ENCODE measurements at places on chromosomes 1 and 21.

- peak; percentile 46 for DNase-seq
Measured at GRCh38 chr1:202145068-202145743, 669 bp upstream of the ARL8A start.

- peak; percentile 46 for DNase-seq
Measured at GRCh38 chr1:159881622-159882526, 18.1 kb downstream of the CFAP45 start.

GRCh38 chr1:96581772-96582171, 139.8 kb upstream of the PTBP2 start:
- no peak for DNase-seq

GRCh38 chr1:245173446-245174211, 18.8 kb downstream of the KIF26B start:
- DNase-seq: no peak

GRCh38 chr1:51916587-51917405, 38.3 kb upstream of the NRDC start:
- no peak for DNase-seq

DNA sequence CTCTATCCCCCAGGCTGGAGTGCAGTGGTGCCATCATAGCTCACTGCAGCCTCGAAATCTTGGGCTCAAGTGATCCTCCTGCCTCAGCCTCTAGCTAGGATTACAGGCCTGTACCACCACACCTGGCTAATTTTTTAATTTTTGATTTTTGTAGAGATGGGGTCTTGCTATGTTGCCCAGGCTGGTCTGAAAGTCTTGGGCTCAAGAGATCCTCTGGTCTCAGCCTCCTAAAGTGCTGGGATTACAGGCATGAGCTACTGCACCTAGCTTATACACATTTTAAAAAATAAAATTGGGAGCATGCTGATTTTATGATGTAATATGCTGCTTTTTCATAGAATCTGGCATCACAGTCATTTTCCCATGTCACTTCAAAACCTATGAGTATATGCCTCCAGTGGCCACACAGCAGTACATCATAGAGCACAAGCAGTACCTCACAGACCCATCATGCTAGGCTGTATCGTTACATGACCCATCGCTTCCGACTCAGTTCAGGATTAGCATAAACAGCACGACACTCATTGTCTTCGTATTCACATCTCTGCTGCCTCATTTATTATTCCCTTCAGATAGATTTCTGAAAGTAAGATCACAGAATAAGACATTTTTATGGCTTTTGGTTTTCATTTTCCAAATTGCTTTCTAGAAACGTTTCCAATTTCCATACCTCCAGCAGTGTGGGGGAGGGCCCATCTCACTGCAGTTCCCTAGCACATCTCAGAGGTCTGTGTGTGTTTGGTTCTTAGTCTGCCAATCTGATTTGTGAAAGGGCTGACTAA, 35.9 kb upstream of the CCSAP start:
- no peak for DNase-seq

- no peak for DNase-seq
Measured at GRCh38 chr1:70994753-70995268, 52.8 kb downstream of the PTGER3 start.

- DNase-seq: no peak
Measured at GRCh38 chr1:48558366-48558765, 86.4 kb upstream of the SPATA6 start.

DNA sequence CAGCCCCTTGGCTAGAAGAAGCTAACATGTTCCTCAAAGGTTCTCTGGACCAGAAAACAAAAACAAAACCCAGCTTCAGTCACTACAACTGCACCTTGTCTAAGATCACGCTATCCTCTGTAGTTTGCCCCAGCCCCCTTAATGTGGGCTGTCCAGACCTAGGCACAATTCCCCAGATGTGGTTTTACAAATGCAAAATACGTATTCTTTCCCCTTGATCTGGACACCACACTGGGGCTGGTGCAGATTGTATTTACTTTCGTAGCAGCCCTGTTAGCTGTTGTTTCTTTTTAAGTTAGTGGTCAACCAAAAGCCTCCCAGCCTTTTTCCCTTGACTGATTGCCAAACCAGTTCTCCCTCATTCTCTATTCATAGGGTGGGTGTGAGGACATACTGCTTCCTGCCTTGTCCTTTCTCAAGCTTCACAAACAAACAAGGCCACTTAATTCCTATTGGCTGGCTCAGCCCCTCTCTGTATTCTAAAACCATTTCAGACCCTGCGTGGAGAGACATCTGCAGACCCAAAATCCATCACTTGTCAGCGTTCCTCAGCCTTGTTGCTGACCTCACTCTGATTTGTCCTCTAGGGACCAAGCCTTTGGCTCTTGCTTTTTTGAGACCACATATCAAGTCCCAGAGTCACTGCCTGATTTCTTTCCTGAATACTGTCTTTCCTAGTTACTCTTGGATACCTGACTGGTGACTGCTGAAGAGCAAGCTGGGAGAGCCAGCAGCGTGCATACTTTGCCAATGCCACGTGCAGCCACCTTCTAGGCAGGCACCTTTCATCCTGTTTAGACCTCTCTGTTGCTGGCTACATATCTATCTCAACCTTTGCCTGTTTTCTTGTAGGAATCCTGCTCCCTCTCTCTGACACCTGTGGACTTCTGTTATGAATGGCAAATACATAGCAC, 96.4 kb upstream of the RAB3GAP2 start:
- no peak for DNase-seq

DNA sequence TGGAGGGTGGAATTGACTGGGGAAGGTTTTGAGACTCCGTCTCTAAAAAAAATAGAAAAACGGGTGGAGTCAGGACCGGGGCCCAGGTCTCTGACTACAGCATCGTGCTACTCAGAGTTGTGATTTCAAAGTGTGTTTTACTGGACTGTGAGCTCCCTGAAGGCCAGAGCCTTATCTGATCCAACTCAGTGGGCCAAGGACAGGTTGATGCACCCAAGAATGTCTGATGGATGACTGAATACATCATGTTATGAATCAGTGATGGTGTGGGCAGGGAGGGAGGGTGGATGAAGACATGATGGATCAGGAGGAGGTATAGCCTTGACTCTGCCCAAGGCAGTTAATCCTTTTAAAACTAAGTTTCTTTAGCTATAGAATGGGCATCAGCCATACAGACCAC, 81.6 kb downstream of the FOXD2 start:
- no peak for DNase-seq

DNA sequence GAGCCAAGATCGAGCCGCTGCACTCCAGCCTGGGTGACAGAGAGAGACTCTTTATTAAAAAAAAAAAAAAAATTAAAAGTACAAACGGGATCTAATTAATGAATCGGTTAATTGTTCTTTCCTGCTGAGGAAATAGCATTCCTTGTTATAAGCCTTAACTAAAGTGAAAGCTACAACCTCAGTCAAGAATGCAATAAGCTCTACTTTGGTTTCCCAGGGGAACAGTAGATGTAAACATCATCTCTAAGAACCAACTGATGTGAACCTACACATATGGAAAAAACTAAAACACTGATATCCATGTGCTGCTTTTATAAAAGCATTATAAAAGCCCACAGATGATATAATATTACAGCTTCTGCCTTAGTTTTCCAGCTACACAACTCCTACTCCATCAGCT, 41.9 kb downstream of the LPGAT1 start:
- DNase-seq: no peak

DNA sequence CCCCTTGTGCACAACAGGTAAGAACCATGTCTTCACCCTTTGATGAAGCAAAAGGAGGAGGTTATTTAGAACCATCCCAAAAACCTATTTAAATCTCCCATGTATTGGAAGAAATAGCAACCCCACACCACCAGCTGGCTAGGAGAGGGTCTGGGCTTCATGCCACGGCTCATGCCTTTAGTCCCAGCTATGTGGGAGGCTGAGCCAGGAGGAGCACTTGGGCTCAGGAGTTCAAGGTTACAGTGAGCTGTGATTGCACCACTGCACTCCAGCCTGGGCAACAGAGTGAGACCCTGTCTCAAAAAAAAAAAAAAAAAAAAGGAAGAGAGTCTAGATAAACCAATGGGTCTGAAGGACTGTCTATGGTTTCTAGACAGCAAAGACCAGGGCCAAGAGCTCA, 197.9 kb upstream of the COA6 start:
- no peak for DNase-seq

GRCh38 chr1:94709891-94710581, 110.1 kb upstream of the SLC44A3 start:
- DNase-seq: no peak

DNA sequence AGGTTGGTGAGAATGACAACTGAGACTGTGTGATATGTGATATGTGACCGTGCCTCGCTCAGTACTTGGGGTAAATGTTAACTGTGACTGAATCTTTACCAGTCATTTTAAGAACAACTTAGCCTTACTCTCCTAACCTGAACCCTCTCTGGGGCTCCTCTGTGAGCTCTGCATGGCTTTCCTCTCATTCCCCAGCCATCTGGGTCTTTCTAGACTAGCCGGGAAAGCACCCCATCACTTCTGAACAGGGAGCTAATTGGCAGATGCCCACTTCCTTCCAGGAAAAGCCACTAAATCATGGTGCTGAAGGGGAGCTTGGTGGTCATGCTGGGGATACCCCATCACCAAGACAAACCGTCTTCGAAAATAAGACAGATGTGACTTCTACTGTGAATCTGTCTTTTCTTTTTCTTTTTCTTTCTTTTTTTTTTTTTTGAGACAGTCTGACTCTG, 16.5 kb upstream of the FOXO6 start:
- no peak for DNase-seq

DNA sequence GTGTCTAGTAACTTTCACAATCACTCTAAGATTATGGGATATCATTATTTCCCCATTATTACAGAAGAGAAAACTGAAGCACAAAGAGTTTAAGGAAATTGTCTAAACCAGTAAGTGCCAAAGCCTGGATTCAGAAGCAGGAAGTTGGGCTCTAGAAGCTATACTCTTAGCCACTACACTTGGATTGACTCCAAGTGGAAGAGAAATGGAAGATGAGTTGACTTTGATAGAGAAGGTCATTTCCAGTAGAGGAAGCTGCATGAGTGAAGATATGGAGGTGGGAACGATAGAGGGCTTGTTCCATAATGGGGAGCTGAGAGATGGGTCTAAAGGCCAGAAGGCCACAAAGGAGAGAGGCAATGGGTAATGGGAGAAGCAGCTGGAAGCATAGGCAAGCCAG, 11.7 kb upstream of the TDRD10 start:
- DNase-seq: no peak

- DNase-seq: no peak
Measured at GRCh38 chr1:242761556-242761955, 237.1 kb upstream of the PLD5 start.

GRCh38 chr21:14306126-14306907, 76.6 kb downstream of the HSPA13 start:
- DNase-seq: peak; percentile 1

- DNase-seq: no peak
Measured at GRCh38 chr1:25161981-25162380, 70.3 kb downstream of the SYF2 start.

- DNase-seq: peak; percentile 54
Measured at GRCh38 chr21:45154511-45155508, 80.4 kb downstream of the ADARB1 start.

- DNase-seq: peak; percentile 64
Measured at GRCh38 chr21:25708467-25709065, 26.1 kb downstream of the ATP5PF start.

DNA sequence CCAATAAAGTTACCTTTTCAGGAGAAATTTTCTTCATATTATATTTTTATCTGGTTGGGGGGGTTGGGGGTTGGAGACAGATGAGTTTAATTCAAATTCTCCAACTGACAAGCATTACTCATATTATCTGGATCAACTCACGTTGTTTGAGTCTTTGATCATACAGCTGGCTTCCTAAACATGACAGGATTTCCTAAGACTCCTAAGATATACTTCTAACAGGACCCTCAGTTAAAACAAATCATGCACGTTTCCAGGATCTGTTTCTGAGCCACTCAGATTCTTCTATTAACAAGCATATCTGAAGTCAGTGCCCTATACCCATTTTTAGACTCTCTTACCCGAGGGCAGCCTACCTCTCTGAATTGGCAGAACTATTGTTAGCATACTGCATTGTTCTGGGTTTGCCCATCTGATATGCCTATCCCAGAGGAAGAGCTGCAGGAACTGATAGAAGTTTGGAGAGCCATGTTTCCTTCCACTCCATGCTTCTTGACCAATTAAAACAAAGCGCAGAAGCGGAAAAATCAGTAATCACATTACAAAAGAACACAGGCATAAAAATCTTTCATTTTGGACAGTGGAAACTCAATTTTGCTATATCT, 653.9 kb downstream of the LTN1 start:
- no peak for DNase-seq

- no peak for DNase-seq
Measured at GRCh38 chr1:12518931-12519692, 98.9 kb downstream of the DHRS3 start.

GRCh38 chr21:14488672-14489204, 57.4 kb downstream of the SAMSN1 start:
- no peak for DNase-seq

DNA sequence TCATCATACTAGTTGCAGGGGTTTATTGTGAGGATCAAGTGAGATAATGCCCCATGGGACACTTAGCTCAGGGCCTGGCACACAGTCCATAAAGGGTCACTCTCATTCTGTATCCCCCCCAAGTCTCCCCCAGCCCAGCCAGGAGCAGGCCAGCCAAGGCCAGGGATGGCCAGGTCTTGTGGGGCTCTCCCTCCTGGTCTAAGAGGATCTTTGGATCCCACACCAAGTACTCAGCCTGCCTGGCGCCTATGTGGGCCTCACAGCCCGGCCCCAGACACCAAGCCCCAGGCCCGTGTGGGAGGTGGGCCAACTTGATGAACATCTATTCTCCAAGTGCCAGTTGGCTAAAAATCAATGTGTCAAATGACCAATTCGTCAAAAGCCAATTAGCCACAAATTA, 117.8 kb downstream of the GLIS1 start:
- no peak for DNase-seq

- no peak for DNase-seq
Measured at GRCh38 chr1:13646521-13646920, 53.5 kb upstream of the PRDM2 start.

- DNase-seq: no peak
Measured at GRCh38 chr1:225838793-225839192, 28.9 kb downstream of the EPHX1 start.

DNA sequence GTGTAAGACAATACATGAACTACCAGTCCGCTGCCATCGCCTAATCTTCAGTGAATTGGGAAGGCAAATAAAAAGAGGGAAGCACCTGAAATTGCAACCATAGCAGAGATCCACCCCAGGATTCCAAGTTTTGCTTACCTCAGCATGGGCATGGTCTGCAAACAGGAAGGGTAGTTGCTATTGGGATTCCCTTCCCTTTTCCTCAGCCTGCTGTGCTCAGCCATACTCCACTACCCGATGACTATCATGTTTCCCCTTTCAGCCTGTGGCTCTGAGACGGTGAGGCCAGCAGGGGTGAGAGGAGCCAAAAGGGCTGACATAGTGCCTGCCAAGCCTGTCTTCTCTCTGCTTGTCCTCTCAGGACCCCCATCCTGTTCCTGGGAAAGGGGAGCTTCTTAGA, 64.2 kb downstream of the GPR137B start:
- no peak for DNase-seq

- peak; percentile 57 for DNase-seq
Measured at GRCh38 chr1:10941891-10942541, 70.4 kb upstream of the TARDBP start.

GRCh38 chr1:94783342-94784189, 36.6 kb upstream of the SLC44A3 start:
- no peak for DNase-seq

GRCh38 chr1:14304381-14304865, 294.1 kb upstream of the KAZN start:
- no peak for DNase-seq

GRCh38 chr1:64545118-64545843, 75.4 kb downstream of the CACHD1 start:
- peak; percentile 32 for DNase-seq

GRCh38 chr1:26474818-26475217, 2.6 kb downstream of the HMGN2 start:
- no peak for DNase-seq

Data from CD4-positive, alpha-beta T cell treated with Interleukin-21 for 1 hour (primary cell).